Thoracic aorta (tissue), 2 donors: ENCODE measurements at places on chromosomes 5 and 9. TPM values are rescaled to one million over a fixed set of nuclear protein-coding genes. Genes with fewer than 3 reads are reported as not detected.
A peak's percentile ranks its signal among the peaks of the same experiment; 100 is the strongest.

GFI1B gene
- not detected for total RNA-seq

FBP1 gene
- 6.6 TPM for total RNA-seq

PCDHGB2 gene
- total RNA-seq = 9.7 TPM

ARL10 gene
- 10.4 TPM for total RNA-seq

WNK2 gene
- total RNA-seq = 0.95 TPM

GRCh38 chr5:115723220-115723619, 93.2 kb downstream of the CDO1 start:
- H3K4me1 ChIP-seq = peaks cover 25% of the 10 kb centered on the region
- DNase-seq = no peak
- H3K4me3 ChIP-seq = peak overlapping the region; percentile 16
- no peaks in the 10 kb centered on the region for H3K27me3 ChIP-seq
- H3K27ac ChIP-seq = peak overlapping the region; percentile 48
- no peaks in the 10 kb centered on the region for H3K36me3 ChIP-seq

GRCh38 chr5:147530530-147531389, 20.9 kb upstream of the DPYSL3 start:
- no peaks in the 10 kb centered on the region for H3K27me3 ChIP-seq
- H3K27ac ChIP-seq = no peak overlapping the region
- no peaks in the 10 kb centered on the region for H3K36me3 ChIP-seq
- DNase-seq = no peak

GRCh38 chr9:101326501-101326900, 58.3 kb downstream of the BAAT start:
- H3K27ac ChIP-seq = no peak overlapping the region
- no peaks in the 10 kb centered on the region for H3K4me1 ChIP-seq
- H3K27me3 ChIP-seq = no peaks in the 10 kb centered on the region
- H3K4me3 ChIP-seq = no peak overlapping the region

DNA sequence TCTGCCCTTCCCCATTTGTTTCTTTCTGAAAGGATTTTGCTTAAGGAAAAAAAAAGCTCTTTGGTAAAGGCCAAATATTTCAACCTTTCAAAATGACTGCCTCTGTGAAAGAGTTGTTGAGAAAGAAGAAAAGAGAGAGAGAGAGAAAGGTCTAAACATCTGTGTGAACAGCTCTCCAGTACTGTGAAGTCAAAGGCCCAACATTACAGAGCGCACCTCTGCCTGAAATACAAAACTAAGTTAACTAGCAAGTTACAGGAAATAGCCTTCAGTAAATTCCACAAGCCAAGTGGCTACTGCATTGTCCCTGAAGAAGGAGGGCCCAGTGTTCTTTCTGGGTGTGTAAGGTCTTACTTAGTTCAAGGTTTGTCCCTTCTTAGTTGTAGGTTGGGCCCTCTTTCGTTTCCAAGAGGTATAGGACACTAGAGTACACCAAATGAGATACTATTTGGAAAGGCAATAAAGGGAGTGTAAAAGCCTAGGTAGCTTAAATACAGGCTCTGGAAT, 104.4 kb downstream of the THBS4 start:
- no peak for DNase-seq
- no peaks in the 10 kb centered on the region for H3K36me3 ChIP-seq

DNA sequence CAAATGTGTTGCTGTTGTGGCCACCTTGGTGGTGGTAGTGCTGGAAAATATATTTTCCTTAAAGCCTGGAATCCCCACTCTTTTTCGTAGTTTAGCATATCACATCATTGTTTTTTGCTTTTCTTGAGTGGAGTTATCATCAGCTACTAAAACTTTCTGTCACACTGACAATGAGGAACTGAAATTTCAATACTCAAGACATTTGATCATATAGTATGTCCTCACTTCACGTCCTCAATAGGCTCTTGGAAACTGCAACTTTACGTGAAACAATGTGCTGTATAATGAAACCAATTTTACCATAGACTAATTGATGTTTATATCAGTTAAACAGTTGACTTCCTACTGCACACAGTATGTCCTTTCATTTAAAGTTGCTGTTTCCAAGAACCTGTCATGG, 265.8 kb downstream of the ADGRV1 start:
- DNase-seq = no peak
- H3K36me3 ChIP-seq = no peaks in the 10 kb centered on the region
- H3K27me3 ChIP-seq = no peaks in the 10 kb centered on the region
- no peak overlapping the region for H3K4me3 ChIP-seq

DNA sequence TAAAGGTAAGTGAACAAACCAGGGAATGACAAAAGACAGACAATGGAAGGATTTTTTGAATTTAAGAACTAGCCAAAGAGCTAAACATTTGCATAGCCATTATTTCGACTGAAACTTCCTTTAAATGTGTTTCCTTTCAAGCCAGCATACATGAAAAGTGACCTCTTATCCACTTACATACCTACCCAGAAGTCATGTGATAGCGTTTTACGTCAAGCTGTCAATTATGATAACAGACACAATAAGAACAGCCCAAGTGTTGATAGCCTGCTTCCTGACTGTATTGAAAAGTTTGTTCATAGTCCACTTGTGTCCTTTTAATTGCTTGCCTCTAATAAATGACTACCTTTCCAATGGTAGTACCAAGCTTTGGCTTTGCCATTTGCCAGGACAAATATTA, 206.0 kb downstream of the NFIB start:
- peaks cover 3% of the 10 kb centered on the region for H3K36me3 ChIP-seq
- no peak overlapping the region for H3K4me3 ChIP-seq
- H3K27me3 ChIP-seq = no peaks in the 10 kb centered on the region
- no peak overlapping the region for H3K27ac ChIP-seq
- H3K4me1 ChIP-seq = peaks cover 12% of the 10 kb centered on the region
- DNase-seq = no peak

- no peaks in the 10 kb centered on the region for H3K4me1 ChIP-seq
- no peaks in the 10 kb centered on the region for H3K27me3 ChIP-seq
- DNase-seq = no peak
- no peak overlapping the region for H3K27ac ChIP-seq
- no peaks in the 10 kb centered on the region for H3K36me3 ChIP-seq
These were observed 138.4 kb downstream of the MAPKAP1 start for GRCh38 chr9:125568621-125569020.

DNA sequence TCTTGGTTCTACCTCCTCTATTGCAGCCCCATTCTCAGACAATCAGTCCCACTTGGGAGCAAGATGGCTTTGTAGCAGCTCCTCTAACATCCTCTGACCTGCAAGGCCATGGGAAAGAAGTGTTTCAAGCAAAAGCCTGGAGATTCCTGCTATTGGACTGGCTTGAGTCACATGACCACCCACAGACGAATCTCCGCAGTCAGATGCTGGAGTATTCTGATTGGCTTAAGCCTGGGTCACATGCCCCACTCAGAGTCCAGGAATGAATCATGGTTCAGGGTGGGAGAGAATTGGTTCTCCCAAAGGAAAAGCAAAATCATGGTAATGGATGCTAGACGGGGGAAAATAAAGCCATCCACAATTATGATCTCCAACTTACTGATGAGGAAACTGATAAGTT, 22.6 kb upstream of the LMX1B start:
- no peaks in the 10 kb centered on the region for H3K27me3 ChIP-seq
- peaks cover 15% of the 10 kb centered on the region for H3K4me1 ChIP-seq
- H3K27ac ChIP-seq = no peak overlapping the region

DNA sequence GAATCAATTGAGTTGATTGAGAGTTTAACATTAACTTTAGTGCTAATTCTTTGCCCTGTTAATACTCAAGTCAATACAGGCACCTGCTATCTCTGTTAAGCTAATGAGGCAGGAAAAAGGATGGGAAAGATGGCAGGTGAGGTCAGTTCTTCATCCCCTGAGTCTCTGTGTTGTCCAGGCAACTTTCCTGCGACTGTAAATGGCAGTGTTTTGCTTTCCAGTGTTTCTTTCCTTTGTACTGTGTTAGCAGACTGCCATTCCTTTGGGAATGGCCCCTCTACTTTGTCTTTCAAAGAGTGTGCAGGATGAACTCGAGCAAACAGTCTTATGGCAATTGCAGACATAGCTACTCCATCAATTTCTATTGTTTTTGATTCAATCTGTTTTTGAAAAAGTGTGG, 202.2 kb upstream of the VLDLR start:
- no peak for DNase-seq
- H3K36me3 ChIP-seq = no peaks in the 10 kb centered on the region
- no peaks in the 10 kb centered on the region for H3K27me3 ChIP-seq
- no peaks in the 10 kb centered on the region for H3K4me1 ChIP-seq
- no peak overlapping the region for H3K27ac ChIP-seq

GRCh38 chr5:179494774-179495526, 55.4 kb upstream of the RUFY1 start:
- H3K36me3 ChIP-seq = no peaks in the 10 kb centered on the region
- H3K27me3 ChIP-seq = no peaks in the 10 kb centered on the region
- H3K4me3 ChIP-seq = no peak overlapping the region
- H3K27ac ChIP-seq = no peak overlapping the region
- DNase-seq = no peak

- no peaks in the 10 kb centered on the region for H3K4me1 ChIP-seq
- H3K27ac ChIP-seq = no peak overlapping the region
- no peaks in the 10 kb centered on the region for H3K27me3 ChIP-seq
- H3K4me3 ChIP-seq = no peak overlapping the region
- no peak for DNase-seq
These were observed 164.2 kb downstream of the MEF2C start for GRCh38 chr5:88718736-88719135.

DNA sequence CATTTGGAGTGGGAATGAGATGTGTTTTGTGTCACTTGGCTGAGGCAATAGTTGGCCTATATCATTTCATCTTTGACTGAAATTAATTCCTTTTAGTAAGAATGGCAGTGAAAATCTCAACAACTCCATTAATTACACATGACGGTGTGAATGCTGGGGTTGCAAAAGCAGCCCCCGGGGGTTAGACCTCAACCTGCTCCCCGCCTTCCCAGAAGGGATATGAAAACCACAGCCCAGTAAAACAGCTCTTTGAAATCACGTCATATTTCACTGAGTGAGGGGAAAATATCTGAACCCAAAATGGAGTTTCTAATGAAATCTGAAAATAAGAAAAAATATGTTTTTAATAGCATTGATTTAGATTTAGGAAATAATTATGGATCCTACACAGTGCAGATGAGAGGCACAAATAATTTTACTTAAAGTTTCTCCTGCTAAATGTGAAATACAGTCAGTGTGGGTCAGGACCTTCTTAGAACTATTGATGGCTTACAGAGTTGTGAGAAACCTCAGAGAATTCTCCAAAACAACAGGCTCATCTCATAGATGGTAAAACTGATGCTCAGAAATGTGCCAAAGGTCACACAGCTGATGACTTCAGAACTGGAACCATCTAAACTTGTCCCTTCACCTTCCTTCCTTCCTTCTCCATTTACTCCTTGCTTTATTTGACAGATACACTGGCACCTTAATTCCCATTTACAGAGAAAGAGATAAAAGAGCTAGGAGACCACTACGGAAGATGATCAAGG, 96.5 kb downstream of the SPOCK1 start:
- no peak overlapping the region for H3K27ac ChIP-seq
- no peaks in the 10 kb centered on the region for H3K4me1 ChIP-seq
- H3K4me3 ChIP-seq = no peak overlapping the region
- DNase-seq = no peak
- H3K27me3 ChIP-seq = no peaks in the 10 kb centered on the region
- no peaks in the 10 kb centered on the region for H3K36me3 ChIP-seq

DNA sequence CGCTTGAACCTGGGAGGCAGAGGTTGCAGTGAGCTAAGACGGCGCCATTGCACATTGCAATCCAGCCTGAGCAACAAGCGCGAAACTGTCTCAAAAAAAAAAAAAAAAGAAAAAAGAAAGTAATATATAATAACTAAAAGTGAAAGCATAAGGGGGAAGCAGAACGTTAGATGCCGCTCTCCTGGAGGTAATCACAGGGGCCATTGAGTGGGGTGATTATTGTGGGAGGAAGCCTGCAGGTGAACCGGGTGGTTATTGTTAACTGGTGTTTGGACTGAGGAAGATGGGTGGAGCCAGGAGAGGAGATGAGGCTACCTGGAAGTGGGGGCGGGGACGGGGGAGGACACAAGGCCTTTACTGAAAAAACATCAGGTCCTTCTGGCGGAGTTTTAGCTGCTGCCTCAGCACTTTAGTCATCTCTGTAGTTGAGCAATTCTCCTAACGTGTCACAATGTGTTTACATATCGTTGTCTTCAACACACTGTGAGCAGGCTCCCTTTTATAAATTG, 5.3 kb upstream of the TJP2 start:
- H3K4me3 ChIP-seq = peak overlapping the region; percentile 34
- H3K27ac ChIP-seq = no peak overlapping the region
- peaks cover 14% of the 10 kb centered on the region for H3K4me1 ChIP-seq

DNA sequence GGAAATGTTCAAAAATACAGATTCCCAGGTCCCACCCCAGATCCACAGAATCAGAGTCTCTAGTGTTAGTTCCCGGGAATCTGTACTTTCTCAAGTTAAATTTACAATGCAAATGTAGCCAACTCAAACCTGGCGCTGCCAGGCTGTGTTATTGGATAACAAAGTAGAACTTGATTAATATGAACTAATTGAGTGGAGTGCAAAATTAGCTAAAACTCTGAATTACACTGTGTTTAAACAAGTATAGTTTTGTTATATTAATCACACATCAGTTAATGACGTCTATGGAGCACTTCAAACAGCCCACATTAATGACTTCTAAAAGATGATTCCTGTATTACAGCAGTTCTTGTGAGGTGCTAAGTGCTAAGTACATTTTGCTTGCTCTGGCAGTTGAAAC, 32.4 kb upstream of the CYFIP2 start:
- H3K27ac ChIP-seq = no peak overlapping the region
- no peaks in the 10 kb centered on the region for H3K36me3 ChIP-seq
- DNase-seq = no peak
- no peak overlapping the region for H3K4me3 ChIP-seq

- no peaks in the 10 kb centered on the region for H3K36me3 ChIP-seq
- H3K27me3 ChIP-seq = no peaks in the 10 kb centered on the region
- H3K4me3 ChIP-seq = peak overlapping the region; percentile 75
- H3K27ac ChIP-seq = no peak overlapping the region
These were observed 41.0 kb upstream of the KDM4C start for GRCh38 chr9:6716766-6717165.

DNA sequence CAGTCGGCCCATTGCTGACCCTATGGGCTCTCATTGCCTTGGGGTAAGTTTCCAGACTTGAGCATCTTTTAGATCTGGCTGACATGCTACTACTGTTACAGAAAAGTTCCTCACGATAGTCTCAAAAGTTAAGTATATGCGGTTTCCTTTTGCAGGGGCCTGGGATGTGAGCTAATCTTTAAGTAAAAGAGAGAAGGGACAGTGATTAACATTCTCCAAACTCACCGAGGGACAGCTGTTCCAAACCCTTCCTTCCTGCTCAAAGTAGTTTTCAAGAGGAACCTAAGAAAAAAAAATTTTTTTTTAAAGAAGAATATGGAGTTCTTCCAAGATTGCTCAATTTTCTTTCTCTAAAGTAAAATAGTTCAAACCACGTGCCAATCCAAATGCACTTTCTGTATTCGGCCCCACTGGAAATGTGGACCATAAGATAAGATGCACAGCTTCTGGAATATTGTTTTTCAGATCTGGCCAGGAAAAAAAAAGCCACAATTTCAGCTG, 168.0 kb upstream of the SPRY4 start:
- peak overlapping the region; percentile 34 for H3K4me3 ChIP-seq
- H3K36me3 ChIP-seq = no peaks in the 10 kb centered on the region
- peaks cover 41% of the 10 kb centered on the region for H3K4me1 ChIP-seq
- H3K27ac ChIP-seq = peak overlapping the region; percentile 10
- DNase-seq = no peak

- peak overlapping the region; percentile 69 for H3K4me3 ChIP-seq
- peak overlapping the region; percentile 47 for H3K27ac ChIP-seq
- H3K4me1 ChIP-seq = no peaks in the 10 kb centered on the region
- DNase-seq = no peak
These were observed 49.0 kb upstream of the IRX4 start for GRCh38 chr5:1931604-1932231.
